ENCODE measurements at places on chromosomes 5 and 9. TPM values are rescaled to one million over a fixed set of nuclear protein-coding genes. Genes with fewer than 3 reads are reported as not detected.

GRCh38 chr9:136805207-136805740 is 2.5 kb upstream of the RABL6 start:
- DNase-seq: no peak

GRCh38 chr5:154486427-154486866 is 8.4 kb upstream of the HAND1 start:
- DNase-seq: no peak

DNA sequence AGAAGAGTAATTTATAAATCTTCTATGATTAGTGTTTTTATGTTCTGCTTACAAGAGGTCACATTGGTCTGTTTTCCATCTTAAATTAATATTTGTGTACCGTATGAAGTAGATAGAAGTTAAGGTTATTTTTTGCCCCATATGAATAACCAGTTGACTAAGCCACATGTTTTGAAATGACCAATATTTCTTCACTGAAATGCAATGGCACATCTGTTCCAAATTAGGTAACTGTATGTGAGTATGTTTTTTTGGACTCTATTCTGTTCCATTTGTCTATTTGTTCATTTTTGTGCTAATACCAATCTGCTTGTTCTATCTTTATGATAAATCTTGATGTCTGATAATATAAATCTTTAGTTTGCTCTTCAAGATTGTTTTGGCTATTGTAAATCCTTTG is 17.7 kb downstream of the JAK2 start:
- no peak for DNase-seq

The WNK2 gene
- not detected for total RNA-seq

The BAAT gene
- not detected for total RNA-seq

The STKLD1 gene
- 0.76 TPM for total RNA-seq

The HACD4 gene
- 13.9 TPM for total RNA-seq

The PCDHA11 gene
- total RNA-seq: not detected

The TGFBI gene
- total RNA-seq: not detected

Measured in activated CD8-positive, alpha-beta T cell treated with anti-CD3 and anti-CD28 coated beads, Interleukin-2, amount 10 ng/mL, durations not matched to agents 7 days and 5 days (primary cell).